ENCODE measurements at places on chromosomes 4 and X. TPM values are rescaled to one million over a fixed set of nuclear protein-coding genes. Genes with fewer than 3 reads are reported as not detected.

The FRMPD4 gene
- not detected for total RNA-seq

The VSIG1 gene
- not detected for total RNA-seq

The PRPS1 gene
- 30.0 TPM for total RNA-seq

The PTPN13 gene
- total RNA-seq: 14.8 TPM

The TRPC5OS gene
- not detected for total RNA-seq

The WAS gene
- total RNA-seq: 0.43 TPM

The RAB33A gene
- 0.35 TPM for total RNA-seq

The RGS12 gene
- 24.1 TPM for total RNA-seq

The TNMD gene
- not detected for total RNA-seq

The SLC10A4 gene
- 1.7 TPM for total RNA-seq

The MAGEB2 gene
- total RNA-seq: not detected

The USP51 gene
- total RNA-seq: 1.2 TPM

The F9 gene
- total RNA-seq: not detected

The FAM9C gene
- total RNA-seq: not detected

The ERAS gene
- total RNA-seq: not detected

The MAGEE2 gene
- total RNA-seq: not detected

The LDOC1 gene
- not detected for total RNA-seq

The MGST2 gene
- total RNA-seq: 81.7 TPM

The CPE gene
- total RNA-seq: 4.6 TPM

The SPANXA2 gene
- not detected for total RNA-seq

The NKX6-1 gene
- total RNA-seq: 0.14 TPM

The GPR143 gene
- total RNA-seq: 4.6 TPM

The TMEM255A gene
- 2.9 TPM for total RNA-seq

The MORF4L2 gene
- total RNA-seq: 322 TPM

The PF4V1 gene
- not detected for total RNA-seq

The ADAM29 gene
- not detected for total RNA-seq

The CABS1 gene
- not detected for total RNA-seq

The MAGEA11 gene
- not detected for total RNA-seq

The MAOB gene
- 0.34 TPM for total RNA-seq

The ESX1 gene
- not detected for total RNA-seq

The UGT2B11 gene
- total RNA-seq: not detected

The TCP11X2 gene
- total RNA-seq: not detected

The NEUROG2 gene
- not detected for total RNA-seq

The MAP7D2 gene
- total RNA-seq: 42.8 TPM

The NSDHL gene
- 34.9 TPM for total RNA-seq

The TBCK gene
- 51.1 TPM for total RNA-seq

The FAM149A gene
- 5.1 TPM for total RNA-seq

The CFI gene
- 0.19 TPM for total RNA-seq

The TBC1D9 gene
- 13.6 TPM for total RNA-seq

The TMPRSS11B gene
- not detected for total RNA-seq

The MAGIX gene
- total RNA-seq: 2.1 TPM

The SLC9B1 gene
- total RNA-seq: 1.7 TPM

The PARM1 gene
- total RNA-seq: 1.7 TPM

The KLHL4 gene
- not detected for total RNA-seq

The WNK3 gene
- not detected for total RNA-seq

The LRBA gene
- 53.2 TPM for total RNA-seq

Measured in Caco-2 (cell line).